CD4-positive, CD25-positive, alpha-beta regulatory T cell (primary cell): ENCODE measurements at places on chromosomes 7 and 10. TPM values are rescaled to one million over a fixed set of nuclear protein-coding genes. Genes with fewer than 3 reads are reported as not detected.
A peak's percentile ranks its signal among the peaks of the same experiment; 100 is the strongest.

DNA sequence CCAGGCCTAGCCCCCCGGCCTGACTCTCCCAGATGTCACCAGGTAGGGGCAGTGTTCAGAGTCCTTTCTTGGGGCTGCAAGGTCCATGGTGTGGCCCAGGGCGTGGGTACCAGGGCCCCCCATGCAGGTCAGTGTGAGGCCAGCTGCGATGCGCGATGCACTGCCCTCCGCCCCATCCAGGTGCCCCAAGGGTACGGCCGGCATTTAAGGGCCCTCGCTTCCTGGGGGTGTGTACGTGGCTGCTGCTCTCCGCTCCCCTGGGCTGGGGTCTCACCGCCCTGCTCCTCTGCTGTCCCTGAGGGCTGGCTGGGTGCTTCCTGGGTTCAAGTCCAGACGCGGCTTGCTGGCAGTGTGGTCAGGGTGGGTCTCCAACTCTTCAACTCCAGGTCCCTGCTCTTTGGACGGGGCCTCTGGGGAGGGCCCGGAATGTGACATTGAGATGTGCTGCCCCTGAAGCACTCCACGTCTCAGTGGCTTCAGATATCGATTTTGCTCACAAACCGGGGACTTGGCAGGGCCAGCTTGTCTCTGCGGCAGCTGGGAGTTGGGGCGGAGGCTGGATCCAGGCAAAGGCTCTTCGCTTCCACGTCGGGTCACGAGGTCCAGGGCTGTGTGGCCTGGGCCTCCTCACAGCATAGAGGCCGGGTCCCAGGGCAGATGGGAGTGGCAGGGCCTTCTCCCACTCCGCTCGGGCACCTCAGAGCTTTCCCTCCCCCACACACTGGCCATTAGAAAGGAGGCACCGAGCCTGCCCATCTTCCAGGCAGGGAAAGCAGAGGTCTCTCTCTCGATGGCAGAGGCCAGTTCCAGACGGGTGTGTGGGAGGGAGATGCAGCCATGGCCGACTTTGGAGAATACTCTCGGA, 93.2 kb downstream of the UNCX start:
- H3K4me1 ChIP-seq, result no peaks in the 10 kb centered on the region
- no peak overlapping the region for H3K4me3 ChIP-seq
- DNase-seq, result no peak
- no peak overlapping the region for H3K27ac ChIP-seq
- no peaks in the 10 kb centered on the region for H3K36me3 ChIP-seq

- no peak overlapping the region for H3K27ac ChIP-seq
- H3K4me3 ChIP-seq, result no peak overlapping the region
- H3K36me3 ChIP-seq, result no peaks in the 10 kb centered on the region
- DNase-seq, result no peak
- no peaks in the 10 kb centered on the region for H3K27me3 ChIP-seq
These were observed 314.2 kb upstream of the GNAI1 start for GRCh38 chr7:79820387-79820786.

GRCh38 chr10:79268161-79268601, 79.1 kb upstream of the PPIF start:
- H3K4me3 ChIP-seq, result no peak overlapping the region
- H3K4me1 ChIP-seq, result peaks cover 11% of the 10 kb centered on the region
- DNase-seq, result no peak
- H3K27me3 ChIP-seq, result no peaks in the 10 kb centered on the region
- peaks cover 3% of the 10 kb centered on the region for H3K36me3 ChIP-seq
- no peak overlapping the region for H3K27ac ChIP-seq

DNA sequence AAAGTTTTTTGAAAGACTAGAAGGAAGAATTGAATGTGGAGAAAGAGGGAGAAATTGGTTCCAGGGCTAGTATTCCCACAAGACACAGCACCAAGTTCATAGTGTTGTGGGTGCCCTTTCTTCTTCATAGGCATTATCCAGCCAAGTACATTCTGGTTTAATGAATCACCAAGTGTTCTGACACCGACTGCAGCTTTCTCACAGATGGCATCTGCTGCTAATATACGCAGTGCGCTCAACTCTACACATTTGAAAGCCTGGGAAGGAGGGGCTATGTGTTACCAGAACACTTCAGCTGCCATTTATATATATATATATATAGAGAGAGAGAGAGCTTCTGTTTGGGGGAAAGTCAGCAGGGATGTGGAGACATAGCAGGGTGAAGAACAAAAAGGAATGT, 1168.4 kb downstream of the GATA3 start:
- no peak overlapping the region for H3K27ac ChIP-seq
- H3K36me3 ChIP-seq, result no peaks in the 10 kb centered on the region
- no peak overlapping the region for H3K4me3 ChIP-seq

DNA sequence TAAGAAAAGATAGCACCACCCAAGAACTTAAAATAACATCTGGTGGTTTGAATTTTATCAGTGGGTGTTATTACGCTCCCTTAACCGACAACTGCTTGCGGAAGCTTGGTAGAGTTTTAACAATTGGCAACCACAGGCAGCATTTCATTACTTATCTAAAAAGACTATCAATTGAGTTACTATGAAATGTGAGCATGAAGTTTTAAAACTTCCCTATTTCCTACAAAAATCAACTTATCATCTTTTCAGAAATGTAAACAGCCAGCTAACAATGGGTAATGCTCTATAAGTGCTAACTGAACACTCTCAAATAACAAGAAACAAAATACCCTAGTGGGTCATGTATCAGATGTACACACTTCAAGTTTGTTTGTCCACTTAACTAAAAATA, 68.8 kb downstream of the OSBPL3 start:
- peaks cover 72% of the 10 kb centered on the region for H3K4me1 ChIP-seq
- DNase-seq, result peak; percentile 68
- peak overlapping the region; percentile 70 for H3K4me3 ChIP-seq
- peak overlapping the region; percentile 62 for H3K27ac ChIP-seq
- H3K27me3 ChIP-seq, result no peaks in the 10 kb centered on the region

GRCh38 chr7:2670720-2671391, 17.1 kb upstream of the AMZ1 start:
- H3K4me3 ChIP-seq, result no peak overlapping the region
- H3K36me3 ChIP-seq, result no peaks in the 10 kb centered on the region
- H3K4me1 ChIP-seq, result peaks cover 9% of the 10 kb centered on the region
- peak; percentile 61 for DNase-seq

DNA sequence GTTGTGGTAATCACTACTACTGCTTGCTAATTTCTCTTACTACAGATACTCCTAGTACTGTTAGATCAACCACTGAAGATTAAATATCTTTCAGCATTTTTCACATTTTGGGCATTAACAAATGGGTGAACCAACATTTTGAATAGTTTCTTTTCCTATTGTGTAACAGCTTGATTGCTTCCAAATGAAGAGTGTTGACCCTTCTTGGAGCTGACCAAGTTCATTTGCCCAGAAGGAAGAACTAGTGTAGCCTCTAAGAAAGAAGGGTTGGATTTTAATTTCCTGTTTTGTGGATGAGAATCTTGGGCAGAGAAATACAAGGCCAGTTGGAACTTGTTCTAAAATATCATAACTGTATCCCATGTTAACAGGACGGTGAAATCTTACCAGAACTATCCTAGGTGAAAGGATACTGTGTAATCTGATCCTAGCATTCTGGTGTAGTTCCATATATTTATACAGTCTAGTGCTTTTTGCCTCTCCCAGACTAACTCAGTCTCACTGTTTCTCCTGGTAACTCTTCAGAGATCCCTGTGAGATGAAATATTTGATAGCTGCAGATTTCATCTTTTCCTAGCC, 37.3 kb downstream of the SND1 start:
- H3K36me3 ChIP-seq, result peaks cover 51% of the 10 kb centered on the region
- no peaks in the 10 kb centered on the region for H3K4me1 ChIP-seq
- H3K4me3 ChIP-seq, result no peak overlapping the region
- H3K27me3 ChIP-seq, result no peaks in the 10 kb centered on the region

- H3K4me3 ChIP-seq, result no peak overlapping the region
- no peaks in the 10 kb centered on the region for H3K36me3 ChIP-seq
- H3K27me3 ChIP-seq, result no peaks in the 10 kb centered on the region
These were observed 254.2 kb upstream of the AOAH start for GRCh38 chr7:36978461-36978860.

DNA sequence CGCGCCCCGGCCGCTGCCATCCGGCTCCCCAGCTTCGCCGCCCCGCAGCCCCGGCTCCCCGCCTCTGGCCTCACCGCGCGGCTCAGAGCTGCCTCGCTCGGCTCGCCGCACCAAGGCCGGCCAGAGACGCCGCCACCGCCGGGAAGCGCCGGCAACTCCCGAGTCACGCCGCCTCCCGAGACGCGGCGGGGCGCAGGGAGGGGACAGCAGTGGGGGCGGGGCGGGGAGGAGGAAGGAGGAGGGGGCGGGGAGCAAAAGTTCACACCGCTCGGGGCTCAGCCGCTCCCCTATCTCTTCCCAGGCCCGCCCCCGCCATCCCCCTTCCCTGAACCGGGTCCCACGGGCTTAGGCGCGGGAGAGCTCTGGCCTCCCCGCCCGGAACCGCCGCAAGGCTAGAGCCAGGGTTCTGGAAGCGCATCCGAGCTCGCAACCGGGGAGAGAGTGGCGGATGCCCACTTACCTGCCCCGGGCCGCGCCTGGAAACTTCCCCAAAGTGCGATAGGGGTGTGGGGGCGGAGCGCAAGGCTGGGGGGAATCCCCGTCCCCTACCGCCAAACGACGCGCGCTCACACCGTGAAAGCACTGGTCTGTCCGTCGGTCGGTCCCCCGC, 1.0 kb downstream of the CHST15 start:
- no peak overlapping the region for H3K27ac ChIP-seq
- no peaks in the 10 kb centered on the region for H3K36me3 ChIP-seq
- H3K4me3 ChIP-seq, result no peak overlapping the region

- H3K4me3 ChIP-seq, result no peak overlapping the region
- H3K27ac ChIP-seq, result no peak overlapping the region
- no peaks in the 10 kb centered on the region for H3K4me1 ChIP-seq
These were observed 1606.3 kb upstream of the LRRTM3 start for GRCh38 chr10:65319493-65319892.

- DNase-seq, result no peak
- no peaks in the 10 kb centered on the region for H3K27me3 ChIP-seq
- no peaks in the 10 kb centered on the region for H3K36me3 ChIP-seq
These were observed 551.2 kb downstream of the GALNT17 start for GRCh38 chr7:71682841-71683781.

- no peak for DNase-seq
- H3K27ac ChIP-seq, result peak within 1 kb of the TSS; percentile 89
- peaks cover 4% of the 10 kb centered on the region for H3K4me1 ChIP-seq
- no peaks in the 10 kb centered on the region for H3K36me3 ChIP-seq
These were observed at the start of gene SH2D4B for GRCh38 chr10:80537736-80538480. Gene SH2D4B, plus strand, starts transcription at chr10:80537902. Its CDS starts 430 bp downstream, at chr10:80538332.

DNA sequence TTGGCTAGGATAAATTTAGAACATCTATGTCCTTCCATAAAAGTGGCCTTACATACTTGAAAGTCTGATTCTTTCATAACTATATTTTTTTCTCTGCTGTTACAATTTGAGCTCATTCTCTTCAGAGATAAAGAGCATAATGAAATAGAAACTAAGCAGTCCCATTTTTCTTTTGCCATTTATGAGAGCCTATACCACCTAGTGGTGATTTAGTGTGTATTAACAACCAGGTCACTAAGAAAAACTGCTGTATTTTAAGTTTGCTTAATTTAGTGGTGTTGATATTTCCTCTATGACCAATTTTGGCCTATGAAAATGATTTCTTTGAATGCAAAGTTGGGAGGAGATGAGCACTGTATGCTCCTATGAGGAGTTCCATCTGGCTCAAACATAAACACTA, 88.7 kb upstream of the ZWINT start:
- no peak overlapping the region for H3K27ac ChIP-seq
- H3K36me3 ChIP-seq, result no peaks in the 10 kb centered on the region
- no peaks in the 10 kb centered on the region for H3K27me3 ChIP-seq
- no peak for DNase-seq
- H3K4me1 ChIP-seq, result no peaks in the 10 kb centered on the region
- no peak overlapping the region for H3K4me3 ChIP-seq

- no peak for DNase-seq
- no peak overlapping the region for H3K27ac ChIP-seq
- H3K4me3 ChIP-seq, result no peak overlapping the region
- no peaks in the 10 kb centered on the region for H3K4me1 ChIP-seq
These were observed 194.8 kb downstream of the FANK1 start for GRCh38 chr10:126090911-126091728.

DNA sequence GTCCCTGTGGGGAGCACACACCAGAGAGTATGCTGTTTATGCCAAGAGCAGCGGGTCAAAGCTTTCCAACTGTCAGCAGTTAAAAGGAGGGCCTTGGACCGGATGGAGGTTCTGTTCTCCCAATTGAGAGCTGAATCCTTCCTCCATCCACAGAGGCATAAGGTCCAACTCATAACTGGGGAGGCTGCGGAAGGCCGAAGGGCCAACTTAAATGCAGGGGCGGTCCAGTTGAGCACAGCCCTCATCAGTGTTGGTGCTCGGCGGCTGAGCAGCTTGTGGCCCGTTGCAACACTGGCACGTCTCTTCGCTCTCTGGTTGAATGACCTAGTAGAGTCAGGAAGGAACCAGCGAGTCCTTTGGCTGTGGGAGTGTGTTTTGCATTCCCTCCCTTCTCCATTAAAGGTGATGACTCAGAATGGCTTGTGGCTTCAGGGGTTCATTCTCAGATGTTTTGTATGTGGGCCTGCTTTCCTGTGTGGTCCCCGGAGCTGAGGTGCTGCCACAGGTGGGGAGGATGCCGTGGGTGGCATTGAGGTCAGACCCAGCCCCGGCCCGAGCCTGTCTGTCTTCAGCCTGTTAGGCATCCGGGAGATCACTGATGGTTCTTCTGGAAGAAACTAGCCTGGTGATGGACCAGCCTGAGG, 44.8 kb upstream of the DMBT1 start:
- no peaks in the 10 kb centered on the region for H3K36me3 ChIP-seq
- no peak overlapping the region for H3K27ac ChIP-seq

DNA sequence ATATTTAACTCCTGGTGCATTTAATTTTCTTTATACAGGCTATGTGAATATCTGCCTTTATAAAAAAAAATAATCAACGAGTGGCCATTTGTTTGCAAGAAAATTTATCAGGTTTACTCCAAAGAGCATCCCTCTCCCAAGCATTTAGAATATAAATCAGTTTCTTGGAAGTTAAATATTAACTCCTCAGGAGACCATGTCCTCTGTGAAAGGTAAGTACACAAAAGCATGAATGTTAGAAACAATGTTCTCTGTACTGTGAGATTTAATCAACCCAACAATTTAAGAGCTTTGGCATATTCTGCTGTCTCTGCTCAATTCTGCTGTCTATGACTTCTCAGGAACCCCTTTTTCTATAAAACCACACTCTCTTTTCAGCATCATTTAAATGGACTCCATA, 119.3 kb upstream of the LAMB4 start:
- DNase-seq, result no peak
- no peaks in the 10 kb centered on the region for H3K4me1 ChIP-seq
- no peak overlapping the region for H3K4me3 ChIP-seq
- H3K36me3 ChIP-seq, result no peaks in the 10 kb centered on the region
- H3K27ac ChIP-seq, result no peak overlapping the region

GRCh38 chr10:17235136-17235535, 7.1 kb downstream of the VIM start:
- peak overlapping the region; percentile 95 for H3K27ac ChIP-seq
- DNase-seq, result peak; percentile 14
- H3K36me3 ChIP-seq, result peaks cover 73% of the 10 kb centered on the region

GRCh38 chr10:26931223-26931622, 70.5 kb upstream of the ABI1 start:
- peaks cover 5% of the 10 kb centered on the region for H3K4me1 ChIP-seq
- no peak for DNase-seq
- no peaks in the 10 kb centered on the region for H3K36me3 ChIP-seq
- H3K4me3 ChIP-seq, result no peak overlapping the region

The SLC39A12 gene
- not detected for total RNA-seq

The C10orf95 gene
- total RNA-seq, result 0.35 TPM

The ZEB1 gene
- total RNA-seq, result 150 TPM

The NKX1-2 gene
- total RNA-seq, result not detected

The LHFPL3 gene
- not detected for total RNA-seq

The SRRM3 gene
- not detected for total RNA-seq
